ENCODE measurements at places on chromosomes 4 and X.

DNA sequence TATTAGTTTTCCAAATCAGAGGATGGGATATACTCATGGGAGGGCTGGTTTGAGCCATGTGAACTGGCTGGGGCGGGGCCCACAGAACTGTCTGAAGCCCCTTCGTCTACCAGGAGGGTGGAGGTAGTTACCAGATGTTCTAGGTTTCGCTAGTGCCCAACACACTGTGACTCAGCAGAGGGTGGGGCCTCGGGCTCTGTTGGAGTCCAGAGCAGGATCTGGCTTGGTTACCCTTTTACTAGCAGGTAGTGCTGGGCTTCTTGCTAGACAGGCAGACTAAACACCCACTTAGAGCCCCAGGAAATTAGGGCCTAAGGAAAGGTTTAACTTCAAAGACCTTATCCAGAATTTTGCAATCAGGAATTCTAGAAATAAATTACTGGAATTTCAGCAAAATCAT, 56.2 kb upstream of the CHRDL1 start:
- no peak for DNase-seq

GRCh38 chrX:19611636-19612376, 96.5 kb upstream of the MAP3K15 start:
- no peak for DNase-seq

GRCh38 chr4:19346636-19347035, 905.1 kb upstream of the SLIT2 start:
- no peak for DNase-seq

DNA sequence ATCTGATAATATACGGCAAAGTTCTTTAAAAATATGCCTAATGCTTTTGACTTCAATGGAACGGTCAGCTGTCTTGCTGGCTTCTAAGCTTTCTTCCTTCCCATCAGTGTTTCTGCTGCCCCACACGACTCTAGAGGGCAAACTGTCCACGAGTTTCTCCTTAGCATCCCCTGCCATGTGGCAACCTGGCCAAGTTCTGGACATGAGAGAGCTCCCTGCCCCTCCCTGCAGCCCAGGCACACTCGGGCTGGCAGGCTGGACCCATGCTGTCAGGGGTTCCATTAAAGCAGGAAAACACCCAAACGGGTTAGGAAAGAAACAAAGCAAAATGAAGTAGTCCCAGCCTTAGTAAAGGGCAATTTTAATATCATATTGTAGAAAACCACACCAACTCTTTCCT, 38.8 kb downstream of the KDR start:
- no peak for DNase-seq

DNA sequence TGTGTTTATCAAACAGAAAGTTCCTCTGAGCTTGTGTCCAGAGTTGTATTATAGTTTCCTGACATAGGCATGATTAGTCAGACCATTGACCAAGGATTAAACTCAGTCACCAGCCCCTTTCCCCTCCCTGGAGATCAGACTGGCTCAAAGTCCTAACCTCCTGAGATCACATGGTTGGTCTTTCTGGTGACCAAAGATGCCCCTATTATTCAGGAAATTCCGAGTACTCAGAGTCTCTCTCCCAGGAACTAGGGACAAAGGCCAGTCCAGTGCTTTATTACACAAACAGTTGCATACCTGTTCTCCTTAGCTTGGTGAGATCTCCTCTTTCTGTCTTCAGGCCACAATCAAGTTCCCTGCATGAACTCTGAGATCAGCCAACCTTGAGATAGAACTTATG, 14.5 kb upstream of the ENPP6 start:
- no peak for DNase-seq

DNA sequence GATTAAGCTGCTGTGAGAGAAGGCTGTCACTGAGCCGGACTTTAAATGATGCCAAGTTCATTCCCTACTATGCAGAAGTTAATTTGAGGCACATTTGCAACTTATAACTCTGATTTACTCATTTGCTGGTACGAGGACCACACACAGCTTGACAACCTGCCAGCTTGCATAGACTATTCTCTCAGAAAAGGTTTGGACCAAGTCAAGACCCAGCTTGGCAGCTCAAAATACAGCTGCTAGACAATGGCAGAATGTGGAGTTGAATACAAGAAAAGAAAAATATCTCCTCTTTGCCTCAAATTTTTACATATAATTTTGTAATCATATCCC, 338.9 kb downstream of the DHX15 start:
- DNase-seq = no peak

DNA sequence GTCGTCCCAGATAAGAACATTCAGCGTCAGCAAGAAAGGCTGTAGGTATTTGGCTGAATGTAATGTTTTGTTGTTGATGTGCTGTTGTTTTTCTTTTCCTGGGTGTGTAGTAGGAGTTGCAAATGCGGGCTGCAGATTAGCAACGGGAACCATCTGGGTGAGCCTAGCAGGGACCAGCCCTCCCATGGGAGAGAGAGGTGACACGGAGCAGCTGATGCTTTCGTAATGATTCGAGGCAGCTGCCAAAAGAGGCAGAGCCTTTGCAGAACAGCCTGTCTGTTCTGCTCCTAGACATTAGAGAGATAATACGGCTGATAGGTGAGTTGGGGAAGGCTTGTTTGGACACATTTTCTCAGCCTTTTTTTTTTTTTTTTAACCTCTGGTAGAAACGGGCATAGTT, 25.3 kb downstream of the ARSF start:
- DNase-seq = peak; percentile 4

GRCh38 chrX:57822398-57822797, 87.9 kb downstream of the ZXDA start:
- DNase-seq = no peak

DNA sequence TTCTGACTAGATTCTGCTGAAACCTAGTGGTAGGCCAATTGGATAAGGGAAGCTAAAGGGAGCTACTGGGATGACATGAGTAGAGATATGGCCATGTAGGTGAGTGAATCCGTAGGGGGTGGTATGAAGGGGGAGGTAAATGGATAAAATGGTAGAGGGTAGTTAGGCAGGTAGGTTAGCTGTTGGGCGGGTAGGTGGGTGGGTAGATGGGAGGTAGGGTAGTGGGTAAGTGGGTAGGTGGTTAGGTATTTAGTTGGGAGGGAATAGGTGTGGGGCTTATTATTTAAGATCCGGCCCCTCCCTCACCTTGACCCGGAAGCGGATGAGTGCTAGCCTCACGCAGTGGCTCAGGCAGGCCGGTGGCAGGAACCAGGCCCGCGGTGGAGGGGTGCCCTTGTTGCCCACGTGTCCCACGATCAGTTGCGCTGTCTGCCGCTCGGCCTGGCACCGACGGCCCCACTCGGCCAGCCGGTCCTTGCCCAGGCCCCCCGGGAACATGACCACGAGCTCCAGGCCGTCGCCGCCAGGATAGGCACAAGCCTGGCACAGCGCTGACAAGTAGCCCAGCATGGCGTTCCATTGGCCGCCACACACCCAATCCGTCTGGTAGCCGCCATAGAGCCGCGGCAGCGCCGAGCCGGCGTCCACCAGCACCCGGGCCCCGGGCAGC, 725 bp downstream of the FAM120C start:
- DNase-seq = peak; percentile 29

DNA sequence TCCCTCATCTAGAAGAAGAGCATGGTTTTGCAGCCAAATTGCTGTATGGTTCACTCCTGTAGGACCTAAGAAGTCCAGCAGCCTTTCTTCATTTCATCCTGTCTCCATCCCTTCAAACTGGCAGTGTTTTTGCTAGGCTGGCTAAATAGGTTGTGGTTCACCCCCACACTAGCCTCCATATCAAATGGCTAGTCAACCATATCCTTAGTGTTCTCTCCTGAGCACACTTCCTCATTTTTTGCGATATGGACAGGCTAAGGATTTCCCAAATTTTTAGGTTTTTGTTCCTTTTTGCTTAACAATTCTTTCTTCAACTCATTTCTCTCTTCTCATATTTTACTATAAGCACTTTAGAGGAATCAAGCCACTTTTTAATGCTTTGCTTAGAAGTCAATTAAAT, 98.8 kb upstream of the NOCT start:
- no peak for DNase-seq

DNA sequence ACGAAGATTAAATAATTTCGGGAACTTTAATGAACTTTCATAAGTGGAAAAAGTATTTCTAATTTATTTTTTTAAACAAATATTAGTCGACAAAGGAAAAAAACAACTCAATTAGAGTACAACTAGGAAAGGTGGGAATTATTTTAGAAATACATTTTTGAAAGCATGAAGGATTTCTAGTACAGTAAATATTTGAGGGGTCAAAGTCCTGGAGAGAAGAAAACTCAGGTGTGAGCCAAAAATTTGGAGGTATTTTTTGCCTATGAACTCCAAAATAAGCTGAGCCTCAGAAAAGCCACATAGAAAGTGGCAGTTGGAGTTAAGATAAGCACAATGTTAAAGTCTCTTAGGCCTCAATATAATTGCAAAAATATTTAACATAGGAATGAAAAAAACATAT, 2017.3 kb downstream of the C4orf33 start:
- DNase-seq = no peak

DNA sequence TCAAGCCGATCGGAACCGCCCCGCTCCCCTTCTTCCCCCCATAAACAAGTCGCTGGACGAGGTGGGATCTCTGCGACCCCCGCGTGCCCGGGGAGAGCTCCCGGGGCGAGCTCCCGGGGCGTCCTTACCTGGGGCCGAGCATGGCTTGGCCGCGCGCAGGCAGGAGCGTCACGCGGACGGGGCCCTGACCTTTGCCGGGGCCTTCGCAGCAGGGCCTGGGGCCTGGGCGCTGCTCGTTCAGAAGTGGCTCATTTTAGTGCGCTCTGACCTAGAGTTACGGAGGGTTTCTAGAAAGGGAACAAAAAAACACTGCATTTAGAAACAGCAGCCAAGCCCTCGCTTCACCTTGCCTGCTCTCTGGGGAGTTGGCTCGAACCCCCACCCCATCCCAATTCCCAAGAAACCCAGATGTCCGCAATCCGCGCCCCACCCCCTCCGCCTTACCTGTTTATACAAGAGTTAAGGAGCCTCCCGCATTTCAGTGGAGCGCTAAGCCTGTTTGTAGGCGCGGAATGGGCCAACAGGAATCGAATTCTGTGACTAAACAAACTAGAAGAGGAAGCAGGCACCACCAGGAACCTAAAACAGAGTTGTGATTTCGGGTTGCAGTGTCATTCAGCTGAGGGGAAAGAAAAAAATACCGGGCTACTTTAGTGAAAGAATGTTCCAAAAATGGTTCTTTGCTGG, 814 bp upstream of the RBM47 start:
- DNase-seq = no peak

- no peak for DNase-seq
These were observed 1.4 kb downstream of the KLHL34 start for GRCh38 chrX:21656587-21657317.

DNA sequence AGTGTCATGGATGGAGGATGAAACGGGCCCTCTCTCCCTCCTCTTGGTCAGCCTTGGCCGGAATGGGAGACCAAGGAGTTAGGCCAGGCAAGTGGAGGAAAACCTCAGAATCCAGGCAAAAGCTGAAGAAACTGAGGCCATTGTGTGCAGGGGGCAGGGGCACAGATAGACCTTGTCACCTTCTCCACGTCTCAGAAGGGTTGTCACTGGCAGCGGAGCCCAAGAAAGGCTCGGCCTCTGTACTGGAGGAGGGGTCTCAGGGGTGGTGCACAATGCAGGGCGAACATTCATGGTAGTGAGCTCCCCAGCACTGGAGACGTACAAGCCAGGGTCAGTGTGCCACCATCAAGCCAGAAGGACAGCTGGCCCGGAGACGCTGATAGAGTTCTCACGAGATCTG, 139.5 kb downstream of the CPZ start:
- no peak for DNase-seq

GRCh38 chr4:175531405-175532091, 280.5 kb downstream of the GPM6A start:
- DNase-seq = peak; percentile 68

GRCh38 chr4:73019462-73020047, 50.0 kb downstream of the COX18 start:
- peak; percentile 41 for DNase-seq

DNA sequence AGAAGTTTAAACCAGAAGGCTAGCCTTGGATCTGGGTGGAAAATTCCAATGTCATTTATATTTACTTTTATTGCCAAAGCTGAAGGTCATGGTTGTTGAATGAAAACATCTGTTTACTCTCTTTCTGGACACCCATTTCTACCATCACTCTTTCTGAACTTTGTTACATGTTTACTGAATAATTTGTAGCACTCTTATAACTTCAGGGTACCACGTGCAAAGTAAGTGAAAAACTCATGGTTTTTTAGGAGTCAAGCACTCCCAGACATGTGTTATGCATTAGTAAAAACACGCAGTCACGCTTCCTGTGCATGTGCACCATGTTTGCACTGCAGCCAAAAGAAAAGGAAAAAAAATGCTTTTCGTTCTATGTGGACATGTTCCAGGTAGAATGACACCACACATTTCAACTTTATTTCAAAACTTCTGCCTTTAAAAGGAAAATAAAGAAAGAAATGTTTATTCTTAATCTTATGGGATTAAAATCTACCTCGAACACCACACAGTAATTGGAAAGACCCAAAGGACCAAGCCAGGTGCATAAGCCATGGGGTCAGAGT, 31.4 kb upstream of the ADH1C start:
- no peak for DNase-seq

DNA sequence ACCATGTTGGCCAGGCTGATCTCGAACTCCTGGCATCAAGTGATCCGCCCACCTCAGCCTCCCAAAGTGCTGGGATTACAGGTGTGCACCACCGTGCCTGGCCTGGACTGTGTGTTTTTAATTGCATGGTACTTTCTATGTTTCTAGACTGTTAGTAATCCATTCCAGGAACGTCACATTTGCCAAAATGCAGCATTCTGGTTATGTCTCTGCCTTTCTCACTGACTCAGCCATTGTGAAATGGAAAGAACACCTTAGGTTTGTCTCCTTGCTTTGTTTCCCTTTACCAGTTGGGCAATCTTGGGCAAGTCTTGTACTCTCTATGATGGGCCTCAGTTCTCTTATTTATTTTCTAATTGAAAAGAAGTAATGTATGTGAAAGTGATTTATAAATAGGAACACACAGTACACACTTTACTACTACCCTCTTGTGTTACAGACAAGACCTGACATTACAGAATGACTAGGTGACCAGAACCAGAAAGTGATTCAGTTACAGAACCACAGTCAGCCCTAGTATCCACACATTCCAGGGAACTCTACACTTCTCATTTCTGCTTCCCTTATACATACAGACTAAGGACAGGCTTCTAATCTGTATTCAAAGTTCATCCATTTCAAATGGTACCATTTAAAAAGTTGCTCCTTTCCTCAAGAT, 187.1 kb downstream of the MGST2 start:
- no peak for DNase-seq

GRCh38 chrX:109936114-109936513, 66.8 kb upstream of the TMEM164 start:
- peak; percentile 49 for DNase-seq

DNA sequence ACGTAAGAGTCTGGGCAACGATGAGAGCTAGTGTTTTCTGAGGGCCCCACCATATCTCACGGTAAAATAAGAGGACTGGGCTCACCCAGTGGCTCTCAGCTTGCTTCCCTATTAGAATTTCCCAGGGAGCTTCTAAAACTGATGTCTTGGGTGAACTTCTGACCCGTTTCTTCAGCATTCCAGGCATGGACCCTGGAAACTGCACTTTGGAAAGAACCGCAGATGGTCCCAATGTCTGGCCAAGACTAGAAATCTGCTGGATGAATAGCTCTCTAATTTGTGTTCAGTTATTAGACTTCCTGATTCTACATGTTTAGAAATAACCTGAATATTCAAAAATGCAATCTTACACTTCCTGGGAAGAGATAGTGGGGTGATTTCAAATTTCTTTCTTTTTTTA, 127.8 kb downstream of the ANOS1 start:
- no peak for DNase-seq

All from LHCN-M2 (cell line).